Nephron progenitor cell (in vitro differentiated cells): ENCODE measurements at places on chromosomes 5 and 9.

DNA sequence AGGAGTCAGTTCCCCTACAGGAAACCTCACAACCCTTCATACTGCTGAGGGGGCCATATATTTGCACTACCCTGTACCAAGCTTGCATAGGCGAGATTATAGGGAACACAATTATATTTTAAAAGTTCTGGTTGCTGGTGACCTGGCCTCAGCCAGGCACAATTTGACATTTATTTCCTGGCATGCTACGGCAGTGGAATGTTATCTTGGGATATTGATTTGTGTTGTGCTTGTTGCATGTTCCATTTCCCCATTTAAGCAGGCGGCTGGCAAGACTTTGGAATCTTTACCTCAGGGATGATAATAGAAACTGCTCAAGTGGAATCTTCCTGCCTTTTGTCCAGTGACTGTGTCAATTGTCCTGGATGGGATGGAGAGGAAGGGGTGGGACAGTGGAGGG, 67.0 kb upstream of the RPS23 start:
- DNase-seq, result no peak

GRCh38 chr5:96149546-96149945, 187.9 kb upstream of the ELL2 start:
- DNase-seq, result no peak

GRCh38 chr5:72624641-72625236, 117.5 kb upstream of the ZNF366 start:
- no peak for DNase-seq

DNA sequence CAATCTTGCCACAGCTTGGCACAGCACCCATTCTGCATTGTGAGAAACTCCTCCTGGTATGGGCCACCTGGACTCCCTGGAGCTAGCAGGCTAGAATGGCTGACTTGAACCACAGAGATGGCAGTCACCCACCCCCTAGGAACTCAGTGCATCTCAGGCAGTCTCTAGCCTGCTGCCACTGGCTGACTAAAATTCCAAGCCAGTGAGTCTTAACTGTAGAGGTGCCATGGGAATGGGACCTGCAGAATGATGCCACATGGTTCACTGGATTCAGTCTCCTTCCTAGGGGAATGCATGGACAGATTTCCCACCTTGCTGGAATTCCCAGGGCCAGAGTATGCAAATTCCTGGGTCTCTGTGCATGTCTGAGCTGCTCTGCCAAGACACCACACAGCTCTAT, 382.9 kb downstream of the MAN2A1 start:
- DNase-seq, result no peak

DNA sequence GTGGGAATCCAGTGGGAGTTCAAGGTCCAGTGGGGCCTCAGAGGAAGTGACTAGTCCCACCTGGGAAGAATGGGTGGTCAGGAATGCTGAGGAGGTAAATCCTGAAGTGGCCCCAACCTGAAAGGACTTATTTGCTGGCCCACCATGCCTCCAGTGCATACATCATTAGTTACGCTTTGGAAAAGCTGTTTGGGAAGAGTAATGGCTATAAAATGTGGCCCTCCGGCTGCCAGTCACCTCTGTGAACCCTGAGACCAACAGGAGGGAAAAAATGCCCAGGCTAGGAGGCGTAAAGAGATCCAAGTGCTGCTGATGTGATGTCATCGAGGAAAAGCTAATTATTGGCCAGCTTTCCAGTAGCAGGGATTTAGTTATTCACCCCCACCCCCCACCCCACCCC, 2.7 kb upstream of the SLC26A2 start:
- peak; percentile 20 for DNase-seq

- DNase-seq, result no peak
Measured at GRCh38 chr5:177343777-177344176, 7.7 kb downstream of the LMAN2 start.

GRCh38 chr5:109922381-109922995, 232.8 kb downstream of the MAN2A1 start:
- DNase-seq, result no peak

DNA sequence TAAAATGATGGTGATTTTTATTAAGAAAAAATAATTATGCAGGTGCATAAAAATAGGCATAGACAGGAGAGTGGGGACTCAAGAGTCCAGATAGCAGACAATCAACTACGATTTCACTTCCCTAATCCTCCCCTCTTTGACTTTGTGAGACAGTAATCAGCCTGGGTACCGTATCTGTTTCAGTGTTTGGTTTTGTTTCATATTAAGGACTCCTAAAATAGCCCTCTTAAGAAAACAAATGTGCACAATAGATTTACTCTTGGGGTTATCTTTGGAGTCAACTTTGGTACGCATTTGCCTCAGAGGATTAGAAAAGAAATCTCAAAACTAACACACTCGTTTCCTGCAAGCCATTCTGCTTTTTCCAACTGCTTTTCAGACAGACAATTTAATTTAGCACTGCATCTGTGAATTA, 96.3 kb downstream of the ZNF608 start:
- DNase-seq, result no peak

GRCh38 chr5:86461169-86461956, 156.4 kb upstream of the COX7C start:
- DNase-seq, result no peak

DNA sequence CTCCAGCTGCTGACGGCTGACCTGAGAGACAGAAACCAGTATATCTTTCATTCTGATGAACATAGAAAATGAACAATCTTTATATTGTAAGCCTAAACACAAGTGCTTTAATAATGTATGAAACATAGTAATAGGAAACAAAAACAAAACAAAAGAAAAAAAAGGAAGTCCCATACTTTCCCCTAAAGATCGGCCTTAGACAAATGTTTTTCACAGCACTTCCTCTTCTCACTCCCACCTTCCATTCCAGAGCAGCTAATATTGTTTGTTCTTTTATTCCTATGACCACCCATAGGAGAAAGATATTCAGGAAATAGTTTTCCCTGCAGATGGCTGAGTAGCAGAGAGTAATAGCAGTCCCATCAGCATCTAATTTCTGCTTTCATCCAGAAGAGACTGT, 194.4 kb upstream of the SLC27A6 start:
- no peak for DNase-seq

- DNase-seq, result no peak
Measured at GRCh38 chr9:134425401-134425800, 99.1 kb downstream of the RXRA start.

DNA sequence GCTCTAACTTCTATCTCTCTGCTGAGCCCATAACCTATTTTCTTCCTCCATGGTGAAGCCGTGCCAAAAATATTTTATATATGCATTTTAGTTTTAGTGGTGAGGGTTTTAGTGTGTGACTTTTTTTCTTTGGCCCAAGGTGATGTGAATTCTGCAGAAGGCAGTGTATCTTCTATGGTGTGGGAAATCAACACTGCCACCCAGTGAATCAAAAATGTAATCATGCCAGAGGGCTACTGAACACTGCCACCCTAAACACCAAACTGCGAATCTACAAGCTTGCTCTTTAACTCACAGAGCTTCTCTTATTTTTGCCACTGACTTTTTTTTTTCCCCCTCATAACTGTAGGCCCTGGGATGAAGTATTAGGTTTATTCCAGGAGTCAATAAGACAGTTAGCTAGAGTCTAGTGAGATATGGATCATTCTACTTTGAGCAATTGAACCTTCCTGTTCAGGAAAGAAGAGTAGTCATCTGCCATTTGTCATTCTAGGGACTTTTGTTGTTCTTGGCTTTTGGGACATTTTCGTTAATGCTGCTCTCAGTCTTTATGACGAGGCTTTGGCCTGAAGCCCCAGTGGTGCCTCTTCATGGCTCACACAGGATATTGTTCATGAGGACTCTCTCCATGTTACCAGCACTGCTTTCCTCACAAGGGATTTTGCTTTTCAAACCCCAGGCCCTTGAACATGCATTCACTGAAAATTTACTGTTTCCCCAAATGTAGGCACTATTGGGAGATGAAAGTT, 53.1 kb downstream of the C7 start:
- DNase-seq, result no peak

DNA sequence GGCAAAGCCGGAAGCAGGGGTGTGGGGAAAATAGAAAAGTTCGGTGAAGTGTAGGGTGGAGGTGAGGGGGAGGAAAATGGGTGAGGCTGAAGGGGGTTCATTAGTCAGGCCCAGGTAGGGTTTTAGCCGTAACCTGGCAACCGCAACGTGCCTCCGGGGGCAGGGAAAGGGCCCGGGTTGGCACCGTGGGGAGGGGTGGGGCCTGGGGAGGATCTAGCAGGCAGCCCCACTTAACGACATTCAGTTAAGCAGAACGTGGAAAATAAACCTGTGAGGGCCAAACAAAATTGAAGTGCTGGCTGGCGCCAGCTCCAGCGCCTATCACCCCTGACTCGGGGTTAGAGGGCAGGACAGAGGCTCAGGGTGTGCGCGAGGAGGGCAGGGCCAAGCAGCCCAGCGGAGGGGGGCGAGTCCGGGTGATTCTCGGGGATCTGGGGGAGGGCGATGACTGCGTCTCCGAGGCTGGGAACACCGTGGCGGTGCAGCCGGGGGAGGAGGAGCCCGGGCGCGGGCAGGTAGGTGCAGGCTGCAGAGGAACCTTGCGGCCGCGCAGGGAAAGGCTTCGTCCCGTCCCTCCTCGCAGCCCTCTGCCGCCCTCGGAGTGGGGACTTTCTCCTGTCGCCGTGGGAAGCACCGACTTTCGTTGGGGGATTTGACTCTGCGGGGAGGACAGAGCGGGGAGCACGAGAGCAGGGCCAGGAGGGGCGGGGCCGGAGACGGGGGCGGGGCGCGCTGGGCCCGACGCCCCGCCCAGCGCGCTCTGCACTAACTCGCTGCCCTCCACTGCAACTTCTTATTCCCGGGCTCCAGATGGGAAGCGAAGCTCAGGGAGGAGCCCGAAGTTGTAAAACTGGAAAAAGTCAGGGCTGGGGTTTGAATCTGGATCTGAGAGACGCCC, 5.1 kb downstream of the RGS14 start:
- peak; percentile 81 for DNase-seq

- DNase-seq, result no peak
Measured at GRCh38 chr9:90900130-90900529, 98.5 kb downstream of the SYK start.

DNA sequence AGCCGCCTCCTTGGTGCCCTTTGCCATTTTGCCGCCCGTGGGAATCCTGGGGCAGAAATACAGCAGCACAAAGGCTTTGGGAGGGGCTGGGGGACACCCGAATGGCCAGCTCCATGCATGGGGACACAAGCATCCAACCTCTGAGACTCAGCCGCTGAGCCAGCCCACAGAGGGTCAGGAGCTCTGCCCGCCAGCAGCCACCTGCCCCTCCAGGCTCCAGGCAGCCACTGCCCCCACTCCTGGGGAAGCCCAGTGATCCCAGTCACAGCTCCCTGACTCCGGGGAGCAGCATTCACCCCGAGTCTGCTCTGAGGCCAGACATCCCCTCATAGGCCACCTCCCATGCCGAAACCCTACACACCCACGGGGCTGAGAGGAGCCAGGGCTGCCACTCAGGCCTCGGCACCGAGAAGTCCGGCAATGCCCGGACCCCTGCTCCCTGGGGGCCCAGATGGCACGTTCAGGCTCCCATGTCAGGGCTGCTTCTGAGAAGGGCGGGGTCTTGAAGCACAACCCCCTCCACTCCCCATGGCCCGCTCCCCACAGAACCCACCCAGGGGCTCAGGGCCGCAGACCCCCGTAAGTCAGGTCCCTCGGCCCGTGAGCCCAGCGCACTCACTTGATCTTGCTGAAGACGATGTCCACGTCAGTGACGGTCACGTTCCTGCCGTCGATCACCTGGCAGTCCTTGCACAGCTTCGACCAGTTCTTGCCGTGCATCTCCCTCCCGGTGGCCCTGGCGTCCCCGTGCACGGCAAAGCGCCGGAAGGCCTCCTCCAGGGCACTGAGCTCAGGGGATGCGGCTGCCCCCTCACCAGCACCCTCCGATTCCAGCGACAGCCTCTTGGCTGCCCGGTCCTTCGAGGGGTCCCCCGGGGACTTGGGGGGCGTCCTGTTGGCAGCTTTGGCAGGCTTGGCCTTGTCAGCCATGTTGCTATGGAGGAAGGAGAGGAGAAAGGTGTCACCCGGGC, 15.7 kb downstream of the TPPP start:
- DNase-seq, result no peak

GRCh38 chr9:108443741-108444140, 412.0 kb downstream of the ACTL7B start:
- no peak for DNase-seq

- no peak for DNase-seq
Measured at GRCh38 chr5:149356391-149356790, 1.5 kb upstream of the PCYOX1L start.

GRCh38 chr9:126827227-126827626, 22.4 kb downstream of the ZBTB43 start:
- no peak for DNase-seq

DNA sequence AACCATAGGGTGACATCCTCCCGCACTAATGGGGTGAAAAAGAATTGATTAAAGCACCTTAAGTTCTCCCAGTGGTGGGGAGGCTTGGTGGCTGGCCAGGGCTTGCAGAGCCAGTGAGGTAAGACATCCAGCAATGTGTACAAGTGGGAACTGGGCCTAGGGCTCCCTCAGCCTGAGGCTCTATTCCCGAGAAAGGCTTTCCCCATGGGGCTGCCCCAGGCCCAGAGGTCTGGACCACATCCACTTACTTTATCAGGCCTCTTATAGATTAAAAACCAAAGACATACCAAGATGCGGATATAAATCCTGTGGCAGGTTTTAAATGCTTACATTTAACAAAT, 35.3 kb downstream of the C5orf15 start:
- DNase-seq, result no peak

DNA sequence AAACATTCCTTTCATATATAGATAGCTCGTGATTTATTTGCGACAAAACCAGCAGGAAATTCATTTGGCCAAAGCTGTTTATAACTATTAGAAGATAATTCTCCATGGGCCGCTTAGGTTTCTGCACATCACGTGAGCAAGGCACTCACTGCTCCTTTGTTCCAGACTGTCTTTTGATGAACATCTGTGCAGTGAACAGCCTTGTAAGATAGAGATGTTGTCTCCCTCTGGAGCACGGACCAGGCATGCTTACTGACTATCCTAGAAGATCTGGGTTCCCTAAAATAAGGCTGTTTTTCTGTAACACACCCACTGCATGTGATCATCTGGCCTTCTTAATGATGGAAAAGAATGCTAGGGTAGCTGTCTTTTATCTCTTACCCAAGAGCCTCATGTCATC, 30.9 kb downstream of the YIPF5 start:
- no peak for DNase-seq

DNA sequence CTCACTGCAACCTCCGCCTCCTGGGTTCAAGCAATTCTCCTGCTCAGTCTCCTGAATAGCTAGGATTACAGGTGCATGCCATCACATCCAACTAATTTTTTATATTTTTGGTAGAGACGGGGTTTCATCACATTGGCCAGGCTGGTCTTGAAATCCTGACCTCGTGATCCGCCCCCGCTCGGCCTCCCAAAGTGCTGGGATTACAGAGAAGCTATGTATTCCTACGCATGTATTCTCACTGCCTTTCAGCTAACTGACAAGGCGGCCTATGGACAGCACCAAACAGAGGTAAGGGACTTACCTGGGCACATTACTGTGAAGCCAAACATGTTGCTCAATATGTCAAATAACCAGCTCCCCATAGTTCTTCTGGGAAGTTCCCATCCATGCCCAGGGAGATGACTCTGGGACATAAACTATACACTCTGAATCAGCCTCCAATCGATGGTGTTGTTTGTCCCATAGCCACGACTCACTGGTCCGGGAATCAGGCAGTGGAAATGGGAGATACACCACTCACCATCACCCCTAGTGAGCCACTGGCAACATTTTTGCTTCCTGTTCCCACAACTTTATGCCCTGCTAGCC, 114.6 kb downstream of the SYK start:
- no peak for DNase-seq
